ENCODE measurements at places on chromosomes 13 and 19.

- no peak for DNase-seq
These were observed 457.6 kb downstream of the KLF12 start for GRCh38 chr13:73676550-73677047.

DNA sequence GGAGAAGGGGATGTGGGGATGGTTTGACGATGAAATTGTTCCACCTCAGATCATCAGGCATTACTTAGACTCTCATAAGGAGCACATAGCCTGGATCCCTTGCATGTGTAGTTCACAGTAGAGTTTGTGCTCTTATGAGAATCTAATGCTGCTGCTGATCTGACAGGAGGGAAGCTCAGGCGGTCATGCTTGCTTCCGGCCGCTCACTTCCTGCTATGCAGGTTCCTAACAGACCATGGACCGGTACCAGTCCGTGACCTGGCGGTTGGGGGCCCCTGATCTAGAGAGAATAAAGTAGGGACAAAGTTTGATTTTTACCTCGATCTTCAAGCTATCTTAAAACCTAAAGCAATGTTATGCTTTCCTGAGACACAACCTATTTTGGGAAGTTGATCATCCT is 373.8 kb upstream of the ARGLU1 start:
- DNase-seq: no peak

DNA sequence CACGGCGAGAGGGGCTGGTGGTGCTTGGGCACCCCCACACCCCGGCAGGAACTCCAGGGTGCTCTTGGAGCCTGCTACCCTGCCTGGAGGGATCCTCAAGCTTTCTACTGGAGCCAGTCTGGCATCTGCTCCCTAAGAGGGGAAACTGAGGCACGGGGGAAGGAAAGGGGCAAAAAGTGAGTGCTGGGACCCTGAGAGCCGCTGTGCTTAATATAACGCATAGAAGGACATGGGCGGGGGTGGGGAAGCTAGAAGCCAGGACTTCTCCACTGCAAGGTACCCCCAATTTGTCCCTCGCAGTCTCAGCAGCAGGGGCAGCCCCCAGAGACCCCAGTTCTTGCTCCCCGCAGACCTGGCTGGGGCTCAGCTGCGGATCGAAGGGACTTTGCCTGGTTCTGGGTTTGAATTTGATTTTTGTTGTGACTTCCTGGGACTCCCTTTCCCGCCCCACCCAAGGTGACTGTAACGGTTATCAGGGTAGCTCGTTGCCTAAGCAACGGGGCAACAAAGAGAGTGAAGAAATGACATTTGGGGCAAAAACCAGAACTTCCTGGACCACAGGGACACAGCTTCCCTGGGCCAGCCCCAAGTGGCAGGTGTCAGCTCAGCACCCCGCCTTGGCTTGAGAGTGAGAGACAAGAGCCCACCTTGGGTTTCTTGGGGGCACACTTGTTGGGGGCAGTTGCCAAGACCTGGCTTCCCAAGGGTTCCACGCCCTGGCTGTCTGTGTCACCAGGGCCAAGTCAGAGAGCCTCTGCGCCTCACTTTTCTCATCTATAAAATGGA is 638 bp downstream of the ADGRE5 start:
- peak; percentile 78 for DNase-seq

DNA sequence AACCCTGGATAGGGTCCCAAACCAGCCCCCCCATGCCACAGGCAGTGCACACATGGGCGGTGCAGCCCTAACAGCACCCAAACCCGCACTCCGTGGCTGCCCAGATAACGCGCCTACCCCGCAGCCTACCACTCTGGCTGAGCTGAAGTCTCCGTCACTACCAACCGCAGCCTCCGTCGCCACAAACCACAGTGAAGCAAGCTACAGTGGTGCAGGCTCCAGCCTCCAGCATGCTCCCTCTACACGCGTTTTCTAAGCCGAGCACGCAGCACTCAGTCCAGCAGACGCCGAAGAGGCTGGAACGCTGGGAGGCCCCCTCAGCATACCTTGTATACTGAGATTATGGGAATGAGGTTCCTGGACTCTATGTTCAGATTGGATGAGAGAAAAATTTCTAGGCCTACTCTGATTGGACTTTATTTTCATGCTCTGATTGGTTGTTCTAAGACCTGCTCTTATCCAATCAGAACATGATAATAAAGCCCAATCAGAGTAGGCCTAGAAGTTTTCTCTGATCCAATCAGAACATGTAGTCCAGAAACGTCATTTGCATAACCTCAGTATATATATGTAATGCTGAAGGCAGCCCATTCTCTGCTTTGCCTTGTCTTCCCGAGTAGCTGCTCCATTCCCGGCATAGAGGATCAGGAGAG is 56.7 kb upstream of the C1QTNF9B start:
- DNase-seq: no peak

- DNase-seq: no peak
These were observed 2.1 kb downstream of the IFNL2 start for GRCh38 chr19:39270036-39270871.

DNA sequence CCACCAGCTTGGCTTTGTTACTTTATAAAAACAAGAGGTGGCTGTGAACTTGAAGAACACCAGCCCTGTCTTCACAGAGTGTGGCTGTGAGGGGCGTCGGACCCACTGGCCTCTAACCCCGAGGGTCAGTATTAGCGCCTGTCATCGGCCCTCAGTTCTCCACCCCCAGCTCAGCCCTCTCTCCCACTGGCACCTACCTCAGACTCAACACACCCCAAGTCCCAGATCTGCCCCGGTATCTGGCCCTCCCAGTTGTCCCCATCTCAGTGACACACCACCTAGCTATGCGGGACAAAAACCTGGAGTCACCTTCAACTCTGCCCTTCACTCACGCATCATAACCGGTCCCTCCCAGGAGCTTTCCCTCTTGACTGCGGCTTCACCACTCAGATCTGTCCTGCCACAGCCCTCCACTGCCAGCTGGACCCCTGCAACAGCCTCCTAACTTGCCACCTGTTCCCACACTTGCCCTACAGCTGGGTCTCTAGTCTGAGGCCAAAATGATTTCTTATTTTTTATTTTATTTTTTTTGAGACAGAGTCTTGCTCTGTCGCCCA is 45.4 kb downstream of the PEPD start:
- DNase-seq: no peak

DNA sequence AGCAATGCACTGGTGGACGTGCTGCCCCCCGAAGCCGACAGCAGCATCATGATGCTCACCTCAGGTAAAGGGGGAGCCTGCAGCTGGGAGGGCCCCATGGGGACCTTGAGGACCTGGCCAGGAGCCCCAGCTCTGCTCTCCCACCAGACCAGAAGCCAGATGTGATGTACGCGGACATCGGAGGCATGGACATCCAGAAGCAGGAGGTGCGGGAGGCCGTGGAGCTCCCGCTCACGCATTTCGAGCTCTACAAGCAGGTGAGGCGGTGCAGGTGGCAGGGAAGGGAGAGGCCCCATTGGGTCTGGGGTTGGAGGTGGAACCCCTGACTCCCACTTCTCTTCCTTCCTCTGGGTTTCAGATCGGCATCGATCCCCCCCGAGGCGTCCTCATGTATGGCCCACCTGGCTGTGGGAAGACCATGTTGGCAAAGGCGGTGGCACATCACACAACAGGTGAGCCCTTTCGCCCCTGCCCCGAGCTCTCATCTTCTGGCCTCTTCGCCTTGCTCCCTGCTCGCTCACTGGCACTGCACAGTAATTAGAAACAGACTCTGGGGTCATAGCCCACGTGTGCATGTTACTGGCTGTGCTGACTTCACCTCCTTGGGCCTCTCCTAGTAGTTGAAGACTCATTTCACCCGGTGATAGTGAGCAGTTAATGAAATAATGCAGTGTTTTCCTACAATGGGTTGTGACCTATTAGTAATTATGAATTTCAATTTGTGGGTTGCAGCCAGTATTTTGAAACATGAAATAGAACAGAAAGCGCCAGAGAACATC is 3.6 kb downstream of the PSMC4 start:
- DNase-seq: no peak

DNA sequence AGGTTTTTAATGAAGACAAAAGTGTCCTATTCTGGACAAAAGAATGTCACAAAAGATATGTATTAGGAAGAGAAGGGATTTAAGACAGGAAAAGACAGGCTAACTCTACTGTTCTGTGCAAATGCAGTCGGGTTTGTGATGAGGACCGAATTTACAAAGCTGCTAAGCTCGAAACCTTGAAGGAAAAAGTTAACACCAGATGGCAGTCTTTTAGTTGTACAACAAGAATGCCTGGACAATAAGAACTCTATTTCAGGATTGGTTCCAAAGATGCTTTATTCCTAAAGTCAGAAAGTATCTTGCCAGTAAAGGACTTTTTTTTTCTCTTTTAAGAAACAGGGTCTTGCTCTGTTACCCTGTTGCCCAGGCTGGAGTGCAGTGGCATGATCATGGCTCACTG is 51.1 kb downstream of the HS6ST3 start:
- DNase-seq: no peak

DNA sequence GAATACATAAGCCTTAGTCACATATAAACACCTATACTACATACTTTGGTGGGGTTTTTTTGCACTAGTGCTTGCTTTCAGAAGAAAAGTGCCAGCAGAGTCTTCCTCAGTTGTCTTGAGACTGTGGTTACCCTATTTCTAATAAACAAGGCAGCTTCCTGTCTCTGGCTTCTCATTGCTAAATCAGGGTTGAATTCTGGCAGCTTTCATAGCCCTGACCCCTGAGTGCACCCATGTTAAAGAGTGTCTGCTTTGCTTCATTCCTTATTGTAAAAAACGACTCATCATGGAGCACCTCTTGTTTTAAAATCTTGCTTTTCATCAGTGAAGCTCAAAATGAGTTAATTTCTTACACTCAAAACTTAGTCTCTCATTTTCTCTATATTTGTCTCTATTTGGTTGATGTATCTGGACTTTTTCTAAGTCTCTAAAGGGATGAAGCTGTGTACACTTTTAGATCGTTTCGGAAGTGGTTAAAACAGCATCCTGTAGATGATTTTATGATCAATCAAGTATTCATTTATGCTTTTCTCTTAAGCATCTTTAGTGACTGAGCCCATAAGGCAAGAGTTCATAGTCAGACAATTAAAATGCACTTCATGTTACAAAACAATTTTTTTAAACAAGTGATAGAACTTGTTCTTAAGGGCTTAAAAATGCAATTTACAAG is 72.1 kb downstream of the KLF12 start:
- DNase-seq: no peak

All from mucosa of descending colon (tissue), 3 donors.